ENCODE measurements at places on chromosomes 11 and 22.

- no peak for DNase-seq
Observed at GRCh38 chr11:62352355-62353336, 15.4 kb downstream of the ASRGL1 start.

- DNase-seq: no peak
Observed at GRCh38 chr11:64853709-64854108, 9.3 kb upstream of the CDC42BPG start.

DNA sequence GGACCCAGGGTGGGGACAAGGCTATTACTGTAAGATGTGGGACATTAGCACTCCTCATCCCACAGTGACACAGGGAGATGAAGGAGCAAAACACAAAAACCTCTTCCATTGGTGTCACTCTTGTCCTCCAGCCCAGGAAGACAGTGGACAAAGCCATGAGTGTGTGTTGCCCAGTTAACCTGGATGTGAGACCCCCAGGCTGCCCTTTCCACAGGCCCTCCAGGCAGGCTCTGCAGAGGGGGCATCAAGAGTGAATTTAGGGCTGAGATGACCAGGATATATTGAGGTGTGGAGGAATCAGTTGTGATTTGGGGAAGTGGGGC is 111.3 kb downstream of the GGTLC2 start:
- DNase-seq: no peak

- no peak for DNase-seq
Observed at GRCh38 chr22:23764899-23765881, 2.4 kb downstream of the C22orf15 start.

DNA sequence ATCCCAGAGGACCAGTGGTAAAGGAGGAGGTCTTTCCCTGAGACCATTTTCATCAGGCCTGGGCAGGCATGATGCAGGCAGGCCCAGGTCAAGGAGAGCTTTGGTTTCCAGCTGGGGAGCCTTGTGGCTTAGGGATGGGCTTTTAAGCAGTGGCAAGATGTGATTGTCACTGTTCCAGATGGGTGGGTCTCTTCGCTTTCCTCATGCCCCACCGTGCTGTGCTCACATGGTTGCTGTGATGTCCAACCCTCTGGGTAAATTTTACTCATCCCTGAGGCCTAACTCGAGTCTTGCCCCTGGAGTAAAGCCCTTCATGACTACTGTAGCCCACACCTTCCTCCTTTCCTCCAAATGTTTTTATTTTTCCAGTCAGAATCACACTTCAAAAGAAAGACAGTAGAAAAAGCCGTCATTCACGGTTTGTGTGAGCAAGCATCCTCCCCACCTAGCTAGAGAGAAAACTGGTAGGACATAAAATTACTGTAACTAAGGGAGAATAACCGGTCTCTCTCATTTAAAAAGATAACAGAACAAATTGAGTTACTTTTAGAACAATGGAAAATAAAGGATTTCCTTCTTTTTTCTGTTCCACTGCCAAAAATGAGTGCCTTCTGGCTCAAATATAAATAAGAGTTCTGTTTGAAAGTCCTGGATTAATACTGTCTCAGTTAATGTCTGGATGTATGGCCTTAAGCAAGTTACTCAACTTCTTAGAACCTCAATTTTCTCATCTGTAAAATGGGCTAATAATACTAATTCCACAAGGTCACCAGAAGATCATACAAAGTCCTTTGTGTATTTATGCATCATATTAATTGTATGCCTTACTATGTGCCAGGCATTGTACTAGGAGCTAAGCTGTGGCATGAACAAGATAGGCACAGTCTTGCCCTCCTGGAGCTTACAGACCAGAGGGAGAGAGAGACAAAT is 84.9 kb downstream of the ME3 start:
- DNase-seq: no peak

DNA sequence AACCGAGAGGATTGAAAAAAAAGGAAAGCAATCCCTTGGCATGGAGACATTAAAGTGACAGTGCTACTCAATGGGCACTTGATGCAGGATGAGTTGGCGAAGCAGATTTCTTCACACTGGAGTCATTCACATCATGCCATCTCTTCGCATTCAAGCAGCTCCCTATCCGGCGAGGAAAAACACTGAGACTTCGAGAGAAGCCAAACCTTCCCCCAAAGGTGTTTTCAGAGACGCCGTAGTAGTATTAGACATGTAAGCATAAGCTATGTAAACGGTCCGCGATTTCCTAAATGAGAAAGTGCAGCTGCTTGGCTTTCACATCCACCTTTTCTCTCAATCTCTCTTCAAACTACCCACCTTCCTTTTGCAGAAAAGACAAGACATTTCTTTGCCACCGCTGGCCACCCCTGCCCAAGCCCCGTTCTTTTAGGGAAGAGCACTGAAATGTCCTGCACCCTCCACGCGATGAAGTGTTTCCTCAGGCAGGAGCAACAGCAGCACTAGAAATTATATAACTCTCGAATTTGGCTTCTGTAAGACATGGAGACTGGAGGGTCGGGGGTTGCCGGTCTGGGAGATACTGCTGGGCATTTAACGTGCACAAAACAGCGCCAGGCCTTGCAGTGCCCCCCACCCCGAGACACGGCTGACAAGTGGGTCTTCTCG is at the start of gene DLG2:
Gene DLG2 (minus strand): TSS at position 13 of the 666 bp plus-strand sequence.
- peak; percentile 0 for DNase-seq

- DNase-seq: no peak
Observed at GRCh38 chr22:20009018-20009491, 7.6 kb downstream of the ARVCF start.

GRCh38 chr11:118609380-118610224 is 2.2 kb downstream of the PHLDB1 start:
- DNase-seq: peak; percentile 12

- DNase-seq: peak; percentile 30
Observed at GRCh38 chr22:32475468-32476010, 928 bp downstream of the FBXO7 start.

DNA sequence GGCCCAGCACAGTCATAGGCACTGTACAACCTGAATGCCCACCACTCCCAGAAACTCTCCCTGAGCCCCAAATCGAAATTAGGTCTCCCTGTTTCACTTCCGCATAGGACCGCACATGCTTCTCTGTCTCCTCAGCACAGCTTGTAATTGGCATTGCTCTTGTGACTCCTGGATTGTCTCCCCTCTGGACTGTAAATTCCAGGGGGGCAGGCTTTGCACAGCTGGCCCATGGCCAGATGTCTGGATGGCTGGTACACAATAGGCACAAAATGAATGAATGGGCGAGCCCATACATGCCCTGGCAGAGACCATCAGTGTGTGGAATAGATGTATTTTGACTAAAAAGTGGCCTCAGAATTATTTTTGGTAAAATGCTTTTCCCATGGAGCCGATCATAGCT is 63.3 kb upstream of the PHF21B start:
- no peak for DNase-seq

- no peak for DNase-seq
Observed at GRCh38 chr11:111148121-111148520, 97.4 kb upstream of the POU2AF2 start.

DNA sequence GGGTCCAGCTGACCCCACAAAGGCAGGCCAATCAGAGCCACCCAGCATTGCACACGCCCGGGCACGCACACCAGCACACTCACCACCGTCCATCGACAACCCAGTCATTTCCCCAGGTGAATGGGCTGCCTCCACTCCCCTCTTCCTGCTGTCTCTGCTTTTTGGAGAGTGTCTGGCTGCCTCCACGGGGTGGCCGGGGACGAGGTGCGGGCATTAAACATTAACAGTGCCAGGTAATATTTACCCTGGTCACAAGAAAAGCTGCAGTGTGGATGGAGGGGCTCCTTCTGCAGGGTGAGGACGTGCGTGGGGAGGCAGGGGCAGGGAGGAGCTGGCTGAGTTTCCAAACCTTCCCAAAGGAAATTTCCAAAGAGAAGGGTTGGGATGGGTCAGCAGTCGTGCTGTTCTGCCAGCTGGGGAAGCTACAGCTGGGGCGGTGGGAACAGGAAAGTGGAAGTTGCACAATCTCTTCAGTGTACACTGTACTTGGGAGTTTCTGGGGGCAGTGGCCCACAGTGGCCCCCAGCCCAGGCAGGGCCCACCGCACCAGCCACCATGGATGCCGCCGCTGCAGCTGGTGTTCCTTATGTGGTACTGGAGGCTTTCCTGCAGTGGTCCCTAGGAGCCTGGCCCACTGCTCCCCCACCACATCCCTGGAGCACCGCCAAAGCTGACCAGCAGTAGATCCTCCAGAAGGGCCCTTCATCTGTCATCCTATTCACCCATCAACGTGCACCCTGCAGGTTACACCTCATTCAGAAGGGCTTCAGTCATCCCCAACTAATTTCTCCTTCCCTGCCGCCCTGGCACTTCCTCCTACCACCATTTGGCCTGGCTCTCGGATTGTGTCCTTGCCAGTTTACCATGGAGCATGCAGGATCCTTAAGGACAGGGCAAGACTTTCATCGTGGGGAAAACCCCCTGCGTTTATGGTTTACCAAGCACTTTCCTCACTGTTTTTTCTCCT is at the start of gene FXYD2:
Gene FXYD2 (minus strand): TSS at position 174 of the 967 bp plus-strand sequence. CDS start 66 bp downstream, at position 108.
- no peak for DNase-seq

GRCh38 chr11:129282634-129283033 is 90.5 kb upstream of the ARHGAP32 start:
- DNase-seq: no peak

DNA sequence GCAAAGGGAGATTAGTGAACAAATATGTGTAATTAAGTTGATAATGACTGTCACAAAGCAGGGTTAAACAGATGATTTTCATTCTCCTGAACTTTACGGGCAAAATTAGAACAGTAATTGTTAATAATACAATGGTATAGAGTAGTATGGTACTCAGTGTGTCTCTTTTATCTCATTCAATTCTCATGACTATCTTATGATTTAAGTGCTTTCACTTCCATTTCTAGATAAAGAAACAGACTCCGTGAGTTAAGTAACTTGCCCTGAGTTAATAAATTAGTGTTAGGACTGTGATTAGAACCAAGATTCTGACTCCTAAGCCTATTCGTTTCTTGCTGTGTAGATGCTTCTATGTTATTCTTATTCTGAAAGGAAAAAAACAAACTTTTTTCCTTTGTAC is 22.0 kb downstream of the PIH1D2 start:
- no peak for DNase-seq

- DNase-seq: no peak
Observed at GRCh38 chr11:44298862-44299261, 11.1 kb downstream of the ALX4 start.

DNA sequence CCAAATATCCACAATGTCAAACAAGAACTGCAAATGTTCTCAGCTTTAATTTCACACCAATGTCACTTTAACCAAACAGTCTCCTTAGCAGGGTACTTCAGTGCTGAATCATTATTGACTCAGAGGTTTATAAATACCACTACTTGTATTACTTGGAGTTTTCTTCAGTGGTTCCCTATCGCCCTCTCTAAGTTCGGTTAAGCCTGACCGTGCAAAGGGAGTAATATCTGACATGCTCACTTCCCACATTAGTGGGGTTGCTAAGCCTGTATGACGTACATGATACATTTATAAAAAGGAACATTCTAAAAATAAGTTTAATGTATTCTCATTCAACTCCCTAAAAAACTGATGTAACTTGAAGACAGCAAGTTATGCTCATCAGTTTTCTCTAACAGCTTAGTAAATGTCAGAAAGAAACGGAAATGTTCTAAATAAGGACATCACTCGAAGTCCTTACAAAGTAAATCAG is 93.1 kb upstream of the ZC3H12C start:
- DNase-seq: no peak

GRCh38 chr11:74749127-74749964 is 697 bp downstream of the RNF169 start:
- DNase-seq: peak; percentile 31

GRCh38 chr11:115222863-115223530 is 281.2 kb downstream of the CADM1 start:
- DNase-seq: no peak

GRCh38 chr22:22893891-22894739 is 6.5 kb downstream of the IGLL5 start:
- no peak for DNase-seq

DNA sequence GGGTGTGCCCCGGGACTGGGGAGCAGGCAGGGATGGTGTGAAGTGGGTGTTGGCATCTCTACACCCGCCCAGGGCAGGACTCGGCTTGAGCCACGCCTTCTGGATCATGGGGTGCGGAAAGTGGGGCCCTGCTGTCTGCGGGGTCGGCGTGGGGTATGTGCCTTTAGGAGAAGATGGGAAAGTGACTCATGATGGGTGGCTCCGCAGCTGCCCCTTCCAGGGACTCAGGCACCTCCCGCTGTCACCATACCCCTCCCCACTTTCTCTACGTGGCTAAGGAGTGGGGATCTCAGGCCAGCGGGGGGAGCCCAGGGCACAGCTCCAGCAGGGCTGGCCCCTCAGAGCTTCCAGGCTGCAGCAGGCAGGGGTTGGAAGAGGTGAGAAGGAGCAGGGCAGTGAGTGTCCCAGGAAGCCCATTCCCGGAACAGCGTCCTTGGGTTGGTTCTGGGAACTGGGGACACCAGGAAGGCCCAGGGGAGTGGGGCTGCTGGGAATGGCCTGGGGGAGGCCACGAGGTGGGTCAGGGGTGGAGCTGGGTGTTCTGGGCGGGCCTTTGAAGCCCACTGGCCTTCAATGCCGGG is 102.9 kb upstream of the FGF3 start:
- no peak for DNase-seq

- no peak for DNase-seq
Observed at GRCh38 chr11:74205181-74205580, 34.1 kb downstream of the PPME1 start.

DNA sequence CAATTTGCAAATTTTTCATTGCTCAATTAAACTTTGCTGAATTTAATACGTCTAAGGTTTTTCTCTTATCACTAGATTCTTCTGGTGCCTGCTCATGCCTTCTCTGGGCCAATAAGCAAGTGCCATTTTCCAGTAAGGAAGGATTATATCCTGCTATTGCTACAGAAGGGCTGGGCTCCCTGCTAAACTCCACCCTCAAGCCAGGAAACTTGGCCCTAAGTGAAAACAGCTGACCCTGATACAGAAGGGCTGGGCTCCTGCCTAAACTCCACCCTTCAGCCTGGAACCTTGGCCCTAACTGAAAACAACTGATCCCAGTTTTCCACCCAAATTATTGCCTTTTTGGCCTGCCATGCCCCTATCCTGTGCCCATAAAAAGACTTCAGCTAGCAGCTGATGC is 385.3 kb downstream of the DYNC2H1 start:
- DNase-seq: no peak

DNA sequence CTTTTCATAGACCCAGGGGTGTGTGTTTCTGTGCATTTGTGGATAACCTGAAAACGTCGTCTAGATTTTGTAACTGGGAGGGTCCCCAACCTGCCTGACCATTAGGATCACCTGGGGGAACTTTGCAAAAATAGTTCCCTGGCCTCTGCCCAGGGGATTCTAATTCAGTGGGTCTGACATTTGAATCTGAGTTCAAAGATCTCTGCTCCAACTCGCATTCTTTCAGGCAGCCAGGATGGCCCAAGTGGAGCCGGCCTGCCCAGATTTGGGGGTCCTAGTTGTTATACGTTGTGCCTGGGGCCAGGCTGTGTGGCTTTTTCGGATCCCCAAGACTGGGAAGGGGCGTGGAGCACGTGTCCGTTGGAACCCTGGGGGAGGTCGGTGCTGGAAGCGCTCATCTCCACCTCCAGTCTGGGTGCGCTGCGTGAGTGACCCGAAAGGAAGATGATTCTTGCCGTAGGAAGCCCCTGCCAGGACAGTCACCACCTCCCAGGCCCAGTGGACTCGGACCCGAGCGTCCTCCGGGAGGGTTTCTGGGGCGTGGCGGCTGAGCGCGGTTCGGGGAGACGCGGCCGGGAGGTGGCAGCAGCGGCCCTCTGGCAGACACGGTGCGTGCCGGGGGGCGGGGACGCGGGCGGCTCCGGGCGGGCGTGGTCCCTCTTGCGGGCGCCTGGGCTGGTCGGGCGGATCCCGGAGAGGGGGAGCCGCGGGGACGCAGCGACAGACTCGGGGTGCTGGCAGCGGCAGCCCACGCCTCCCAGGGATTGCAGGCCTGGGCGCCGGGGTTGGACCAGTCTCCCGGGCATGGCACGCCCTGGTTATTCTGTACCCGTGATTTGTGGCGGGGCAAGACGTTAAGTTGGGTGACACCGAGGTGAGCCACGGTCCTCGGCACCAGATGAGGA is 29.2 kb upstream of the PLET1 start:
- peak; percentile 80 for DNase-seq

Data from CD4-positive, alpha-beta T cell treated with Interleukin-15 for 4 hours (primary cell).